ENCODE measurements at places on chromosomes 16 and 17.

DNA sequence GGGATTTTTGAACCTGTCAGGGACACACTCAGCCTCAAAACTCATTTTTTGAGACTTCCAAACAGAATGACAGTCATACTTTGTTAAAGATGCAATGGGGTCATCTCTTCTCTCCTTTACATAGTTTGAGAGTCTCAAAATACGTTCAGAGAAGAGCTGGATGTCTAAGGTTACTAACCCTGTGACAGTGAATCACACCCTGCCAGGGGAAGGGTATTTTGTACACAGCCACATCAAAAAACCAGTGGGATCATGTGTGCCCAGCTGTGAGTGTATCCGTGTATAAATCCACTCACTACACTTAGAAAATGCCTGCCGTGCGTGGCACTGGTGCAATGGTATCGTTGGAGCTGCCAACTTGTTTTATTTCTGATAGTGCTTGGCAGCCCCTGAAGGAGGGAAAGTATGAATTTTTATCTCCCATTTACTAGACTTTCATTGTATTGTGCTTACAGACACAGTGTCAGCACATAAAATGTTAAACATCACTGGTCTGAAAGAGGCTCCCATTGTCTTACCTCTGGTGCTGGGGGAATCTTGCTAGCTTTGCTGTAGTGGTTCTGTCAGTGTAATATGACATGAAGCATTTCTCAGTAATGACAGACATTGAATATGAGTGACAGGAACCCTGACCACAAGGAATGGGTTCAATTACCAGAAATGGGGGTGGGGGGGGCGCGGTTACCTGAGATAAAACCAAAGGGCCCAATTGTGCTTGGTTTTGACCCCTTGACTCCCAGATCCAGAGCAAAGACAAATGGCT, 256.3 kb downstream of the FTO start:
- no peak for DNase-seq

DNA sequence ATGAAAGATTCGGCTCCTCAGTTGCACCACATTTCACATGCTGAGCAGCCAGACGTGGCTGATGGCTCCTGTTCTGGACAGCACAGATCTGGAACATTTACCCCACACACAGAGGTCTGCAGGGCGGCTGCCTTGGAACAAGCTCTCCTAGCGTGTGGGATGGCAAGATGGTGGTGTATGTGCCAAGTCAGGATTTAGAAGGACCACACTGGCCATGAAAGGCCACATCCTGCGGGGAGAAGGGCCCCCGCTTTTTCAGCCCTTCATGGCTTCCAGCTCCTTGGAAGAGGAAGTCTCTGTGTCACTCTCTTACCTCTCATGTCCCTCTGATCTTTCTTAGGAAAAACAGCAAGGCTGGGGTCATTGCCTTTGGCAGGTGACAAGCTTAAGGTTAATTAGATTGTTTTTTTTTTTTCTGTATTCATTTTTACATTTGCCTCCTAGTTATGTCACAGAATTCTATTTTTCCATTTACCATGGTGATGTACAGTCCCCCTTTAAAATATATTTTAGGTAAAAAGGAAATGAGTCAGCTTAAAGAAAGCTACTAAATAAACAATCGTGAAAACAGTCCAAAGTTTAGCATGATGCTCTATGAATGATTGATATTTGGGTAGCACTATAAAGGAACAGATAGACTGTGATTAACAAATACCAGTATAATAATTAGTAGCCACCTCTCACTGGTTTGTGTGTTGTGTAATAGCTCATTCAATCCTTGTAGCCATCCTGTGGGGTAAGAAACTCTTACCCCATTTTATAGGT, 396.6 kb downstream of the CPPED1 start:
- no peak for DNase-seq

- no peak for DNase-seq
Measured at GRCh38 chr16:49637933-49638672, 217.8 kb downstream of the ZNF423 start.

DNA sequence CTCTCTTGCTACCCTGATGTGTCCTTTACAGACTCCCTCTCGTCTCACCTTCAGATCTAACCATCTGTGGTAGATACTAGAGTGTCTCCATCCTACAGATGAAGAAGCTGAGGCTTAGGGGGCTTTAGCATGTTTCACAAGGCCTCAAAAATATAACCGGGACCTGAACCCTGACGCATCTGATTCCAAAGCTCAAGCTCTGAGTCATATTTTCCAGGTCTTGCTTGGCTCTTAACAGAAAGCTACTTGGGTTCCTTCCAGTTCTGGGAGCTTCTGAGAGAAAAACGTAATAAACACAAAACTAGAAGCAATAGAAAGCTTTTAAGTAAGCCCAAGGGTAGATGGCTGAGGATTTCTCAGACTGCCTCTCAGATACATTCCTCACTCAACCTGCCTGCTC, 224.3 kb upstream of the EEF2KMT start:
- DNase-seq, result no peak

- DNase-seq, result no peak
Measured at GRCh38 chr17:53472586-53472985, 350.1 kb upstream of the KIF2B start.

- DNase-seq, result no peak
Measured at GRCh38 chr17:77734371-77735080, 224.0 kb upstream of the TNRC6C start.

DNA sequence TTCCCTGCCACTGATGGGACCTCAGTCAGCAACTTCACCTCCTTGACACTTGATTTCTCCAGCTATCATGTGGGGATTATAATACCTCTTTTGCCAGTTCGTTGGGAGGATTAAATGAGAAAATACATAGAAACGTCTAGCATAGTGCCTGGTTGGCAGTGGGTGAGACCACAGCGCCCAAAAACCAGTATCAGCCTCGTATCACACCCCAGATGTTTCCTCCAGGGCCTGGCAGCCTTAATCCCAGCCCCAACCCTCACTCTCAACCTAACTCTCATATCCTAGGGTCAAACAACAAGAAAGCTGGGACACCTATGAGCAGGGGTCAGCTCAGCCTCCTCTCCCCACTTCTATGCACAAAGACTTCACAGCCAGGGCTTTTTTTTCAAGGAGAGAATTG, 14.0 kb upstream of the C16orf78 start:
- no peak for DNase-seq

- DNase-seq, result no peak
Measured at GRCh38 chr16:87201052-87201451, 116.1 kb downstream of the C16orf95 start.

DNA sequence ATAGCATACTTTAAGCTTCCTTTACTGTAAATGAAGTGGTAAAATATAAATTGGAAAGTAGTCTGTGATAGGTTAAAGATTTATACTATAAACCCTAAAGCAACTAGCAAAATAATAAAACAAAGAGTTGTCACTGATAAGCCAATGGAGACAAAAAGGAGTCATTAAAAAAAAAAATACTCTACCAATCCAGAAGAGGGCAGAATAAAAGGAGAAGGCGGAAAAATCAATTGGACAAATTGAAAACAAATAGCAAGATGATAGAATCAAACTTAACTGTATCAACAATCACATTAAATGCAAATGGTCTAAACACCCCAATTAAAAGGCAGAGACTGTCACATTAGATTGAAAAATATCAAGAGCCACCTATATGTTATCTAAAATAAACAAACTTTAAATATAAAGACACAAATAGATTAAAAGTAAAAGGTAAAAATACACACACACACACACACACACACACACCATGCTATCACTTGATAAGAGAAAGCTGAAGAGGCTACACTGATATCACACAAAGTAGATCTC, 71.8 kb downstream of the CACNG1 start:
- DNase-seq, result no peak

- no peak for DNase-seq
Measured at GRCh38 chr16:15777533-15778203, 79.2 kb downstream of the MYH11 start.

- no peak for DNase-seq
Measured at GRCh38 chr16:69322343-69322742, 8.0 kb downstream of the PDF start.

DNA sequence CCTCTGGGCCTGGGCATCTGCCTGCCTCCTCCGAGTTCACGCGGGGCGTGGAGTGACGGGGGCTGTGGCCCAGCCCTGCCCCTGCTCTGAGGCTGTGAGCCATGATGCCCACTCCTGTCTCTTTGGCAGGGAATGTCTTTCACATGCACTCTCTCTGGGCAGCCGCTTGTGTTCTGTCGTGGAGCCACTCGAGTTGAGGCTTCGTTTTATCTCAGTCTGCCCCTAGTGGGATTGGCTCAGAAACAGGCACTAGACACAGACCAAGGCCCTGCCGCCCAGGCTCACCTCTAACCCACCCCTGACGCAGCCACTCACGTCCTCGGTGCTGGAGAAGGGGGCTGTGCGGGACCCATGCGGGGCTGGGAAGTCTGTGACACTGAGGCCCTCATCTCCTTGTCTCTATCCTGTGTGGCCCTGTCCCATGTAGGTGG, 67.5 kb upstream of the KCTD5 start:
- DNase-seq, result no peak

DNA sequence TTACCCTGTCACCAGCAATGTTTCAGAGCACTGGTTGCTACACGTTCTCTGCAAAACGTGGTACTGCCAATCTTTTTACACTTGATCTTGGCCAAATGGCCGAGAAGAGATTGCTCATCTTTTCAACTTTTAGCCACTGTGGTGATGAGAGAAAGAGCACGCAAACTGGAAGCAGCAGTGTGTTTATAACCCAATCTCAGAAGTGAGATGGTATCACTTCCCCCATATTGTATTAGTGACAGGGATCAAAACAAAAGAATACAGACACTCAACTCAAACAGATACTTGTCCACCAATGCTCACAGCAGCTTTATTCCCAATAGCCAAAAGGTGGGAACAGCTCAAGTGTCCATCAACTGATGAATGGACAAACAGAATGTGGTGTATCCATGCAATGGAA, 72.1 kb upstream of the FA2H start:
- no peak for DNase-seq

DNA sequence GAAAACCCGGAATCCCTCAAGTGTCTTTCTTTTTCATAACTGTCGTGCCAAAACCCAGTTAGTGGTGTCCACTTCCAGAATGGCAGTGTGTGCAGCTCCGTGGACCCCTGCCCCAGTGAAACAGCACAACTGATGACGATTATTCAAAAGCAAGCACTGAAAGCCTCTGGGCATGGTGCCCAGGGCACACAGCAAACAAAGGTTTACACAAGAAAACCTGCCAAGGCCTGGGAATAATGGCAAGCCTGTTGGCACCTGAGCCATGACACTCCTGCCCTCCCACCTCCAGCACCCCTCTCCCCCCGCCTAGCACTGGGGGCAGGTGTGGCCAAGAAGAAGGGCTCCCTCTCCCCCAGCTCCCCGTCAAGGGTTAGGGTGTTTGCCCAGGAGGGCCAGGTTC, 2.8 kb downstream of the PKMYT1 start:
- DNase-seq, result no peak

- no peak for DNase-seq
Measured at GRCh38 chr17:69709441-69709840, 294.9 kb downstream of the MAP2K6 start.

DNA sequence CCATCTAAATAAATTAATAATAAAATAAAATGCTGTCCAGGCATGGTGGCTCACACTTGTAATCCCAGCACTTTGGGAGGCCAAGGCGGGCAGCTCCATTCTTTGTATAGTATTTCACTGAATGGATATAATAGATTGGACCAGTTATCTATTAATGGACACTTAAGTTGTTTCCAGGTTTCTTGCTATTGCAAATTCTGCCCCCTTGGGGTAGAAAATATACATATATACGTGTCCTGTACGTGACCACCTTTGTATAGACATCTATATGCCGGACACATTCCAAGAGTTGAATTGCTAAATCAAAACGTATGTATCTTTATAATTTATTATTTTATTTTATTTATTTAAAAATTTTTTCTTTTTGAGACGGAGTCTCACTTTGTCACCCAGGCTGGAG, 3.9 kb upstream of the EXOC7 start:
- no peak for DNase-seq

GRCh38 chr16:77786186-77786847, 2.0 kb upstream of the VAT1L start:
- no peak for DNase-seq

DNA sequence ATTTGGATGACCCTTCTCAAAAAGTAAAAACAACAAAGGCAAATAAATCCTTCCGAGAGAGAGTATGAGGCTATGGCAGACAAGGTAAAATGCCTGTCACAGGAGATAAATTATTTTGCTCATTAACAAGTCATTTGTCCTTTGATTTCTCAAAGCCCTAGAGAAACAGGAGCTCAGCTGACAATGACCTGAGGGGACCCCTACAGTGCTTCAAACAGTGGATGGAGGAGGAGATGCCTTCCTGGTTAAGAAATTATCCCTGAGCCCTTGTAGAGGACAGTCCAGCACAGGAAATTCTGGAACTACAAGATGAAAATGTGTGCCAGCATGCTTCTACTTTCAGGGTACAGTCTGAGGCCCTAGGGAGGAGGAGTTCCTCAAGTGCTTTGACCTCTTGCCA, 24.0 kb upstream of the RHBDL3 start:
- no peak for DNase-seq

- DNase-seq, result no peak
Measured at GRCh38 chr17:31089471-31089870, 5.3 kb upstream of the NF1 start.

GRCh38 chr16:85868495-85868894, 30.5 kb upstream of the IRF8 start:
- no peak for DNase-seq

All from activated CD4-positive, alpha-beta T cell treated with anti-CD3 and anti-CD28 coated beads, Interleukin-2, amount 50 U/mL, for 1 hour (primary cell).